CD4-positive, alpha-beta T cell treated with Interleukin-6 at 100 ng/mL for 8 hours (primary cell): ENCODE measurements at places on chromosomes 7 and 10.
A peak's percentile ranks its signal among the peaks of the same experiment; 100 is the strongest.

- DNase-seq, result no peak
Observed at GRCh38 chr10:77289790-77290189, 347.8 kb downstream of the KCNMA1 start.

- no peak for DNase-seq
Observed at GRCh38 chr7:25756601-25757000, 395.4 kb upstream of the NFE2L3 start.

DNA sequence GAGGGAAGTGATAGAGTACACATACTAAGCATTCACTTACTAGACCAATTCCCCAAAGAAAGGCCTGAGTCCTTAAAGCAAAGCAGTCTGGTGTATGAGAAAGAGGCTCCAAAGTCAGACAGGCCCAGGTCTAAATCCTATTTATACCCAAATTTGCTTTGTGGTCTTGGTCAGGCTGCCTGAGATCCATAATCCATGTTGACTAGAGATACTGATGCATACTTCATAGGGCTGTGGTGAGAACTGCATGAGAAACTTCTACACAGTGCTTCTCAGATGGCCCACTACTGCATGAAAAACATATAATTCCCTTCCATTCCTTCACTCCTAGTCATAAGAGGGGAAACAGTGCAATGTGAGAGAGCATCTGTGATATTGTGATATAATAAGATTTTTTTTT is 81.6 kb upstream of the SP4 start:
- DNase-seq, result no peak

DNA sequence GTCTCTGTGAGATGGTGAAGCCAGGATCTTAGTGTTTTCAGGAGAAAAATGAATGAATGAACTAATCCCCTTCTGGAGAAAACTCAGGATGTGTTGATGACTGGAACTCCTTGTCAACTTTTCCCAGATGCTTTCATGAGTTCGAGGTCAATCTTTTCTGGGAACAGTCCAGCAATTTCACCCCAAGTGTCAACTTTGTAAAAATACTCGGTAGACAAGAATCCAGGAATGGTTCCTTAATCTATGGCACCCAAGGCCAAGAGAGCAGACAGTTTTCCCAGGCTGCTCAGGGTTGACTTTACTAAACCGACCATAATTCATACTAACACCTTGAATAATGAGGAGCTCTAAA is 31.1 kb upstream of the LYZL1 start:
- DNase-seq, result no peak

DNA sequence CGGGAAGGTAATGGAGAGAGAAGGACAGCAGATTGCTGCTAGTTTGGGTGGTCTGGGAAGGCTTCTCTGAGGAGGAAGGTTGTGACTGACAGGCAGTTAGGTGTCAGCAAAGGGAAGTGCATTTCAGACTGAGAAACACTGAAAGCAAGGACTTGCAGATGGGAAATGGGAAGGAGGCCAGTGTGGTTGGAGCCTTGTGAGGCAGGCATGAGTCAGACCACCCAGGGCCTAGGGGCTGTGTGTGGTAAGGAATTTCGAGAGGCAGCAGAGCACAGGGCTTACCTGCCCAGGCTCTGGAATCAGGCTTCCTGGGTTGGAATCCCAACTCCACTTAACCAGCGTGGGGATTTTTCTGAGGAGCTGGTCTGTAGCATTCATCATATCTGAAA is 53.5 kb downstream of the NRF1 start:
- no peak for DNase-seq

DNA sequence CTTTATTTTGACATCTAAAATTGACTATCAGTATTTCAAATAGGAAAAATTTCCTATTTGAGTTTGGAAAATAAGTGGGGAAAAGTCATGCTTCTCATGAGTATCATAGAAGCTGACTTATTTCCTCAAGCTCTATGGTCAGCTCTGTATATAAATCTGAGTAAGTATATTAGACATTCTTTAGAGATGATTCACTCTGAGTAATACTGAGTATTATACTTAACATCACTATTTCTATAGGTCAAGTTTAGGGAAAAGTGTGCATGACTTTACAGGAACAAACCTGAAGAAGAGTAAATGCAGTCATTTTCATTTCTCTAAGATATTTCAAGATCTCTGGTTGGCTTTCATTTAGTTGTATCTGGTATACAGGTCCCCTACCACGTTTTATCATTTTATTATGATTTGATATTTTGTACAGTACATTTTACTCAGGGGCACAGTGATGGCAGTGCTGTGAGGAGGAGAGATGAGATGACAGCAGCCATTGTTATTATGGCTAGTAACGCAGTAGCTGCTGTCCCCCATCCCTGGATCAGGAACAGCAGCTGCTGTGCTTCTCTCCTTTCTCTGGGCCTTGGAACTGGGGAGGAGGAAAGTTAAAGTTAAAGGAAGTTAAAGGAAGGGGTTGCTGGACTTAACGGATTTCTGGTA is 15.2 kb downstream of the SND1 start:
- DNase-seq, result no peak

- no peak for DNase-seq
Observed at GRCh38 chr7:118082506-118082905, 101.5 kb upstream of the LSM8 start.

GRCh38 chr7:128362670-128363069 is 1.2 kb upstream of the PRRT4 start:
- no peak for DNase-seq

- DNase-seq, result no peak
Observed at GRCh38 chr7:100562195-100563099, 11.3 kb downstream of the SAP25 start.

DNA sequence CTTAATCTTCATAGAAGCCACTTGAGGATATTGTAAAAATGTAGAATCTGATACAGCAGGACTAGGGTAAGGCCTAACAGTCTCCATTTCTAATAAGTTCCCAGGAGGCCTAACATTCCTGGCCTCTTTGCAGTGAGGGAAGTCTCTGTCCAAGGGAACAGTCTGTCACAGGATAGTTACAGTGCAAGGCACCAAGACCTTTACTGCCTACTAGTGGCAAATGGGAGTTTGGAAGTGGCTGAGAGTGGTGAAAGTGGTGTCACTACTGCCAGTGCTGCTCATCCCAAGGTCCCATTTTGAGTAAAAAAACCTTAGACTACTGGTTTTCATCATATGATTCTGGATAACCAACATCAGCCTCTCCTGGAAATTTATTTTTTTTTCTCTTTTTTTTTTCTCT is 619.5 kb upstream of the SEMA3D start:
- no peak for DNase-seq

DNA sequence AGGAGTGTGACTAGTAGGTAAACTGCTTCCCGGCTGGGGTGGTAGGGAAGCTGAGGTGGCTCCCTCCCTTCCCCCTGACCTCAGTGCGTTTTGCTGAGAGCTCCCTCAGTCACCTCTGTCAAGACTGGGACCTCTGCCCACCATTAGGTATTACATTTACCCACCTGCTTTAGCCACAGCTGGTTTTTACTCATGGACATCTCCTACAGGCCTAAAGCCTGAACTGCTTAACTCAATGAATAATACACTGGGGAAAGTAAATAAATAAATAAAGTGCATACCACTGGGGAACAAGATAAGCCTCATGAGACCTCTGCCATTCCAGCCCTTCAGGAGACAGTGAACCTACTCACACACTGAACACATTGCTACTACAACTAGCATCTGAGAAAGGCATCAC is 38.9 kb upstream of the CDK13 start:
- DNase-seq, result no peak

GRCh38 chr7:35256256-35257175 is 2.6 kb upstream of the TBX20 start:
- DNase-seq, result no peak

DNA sequence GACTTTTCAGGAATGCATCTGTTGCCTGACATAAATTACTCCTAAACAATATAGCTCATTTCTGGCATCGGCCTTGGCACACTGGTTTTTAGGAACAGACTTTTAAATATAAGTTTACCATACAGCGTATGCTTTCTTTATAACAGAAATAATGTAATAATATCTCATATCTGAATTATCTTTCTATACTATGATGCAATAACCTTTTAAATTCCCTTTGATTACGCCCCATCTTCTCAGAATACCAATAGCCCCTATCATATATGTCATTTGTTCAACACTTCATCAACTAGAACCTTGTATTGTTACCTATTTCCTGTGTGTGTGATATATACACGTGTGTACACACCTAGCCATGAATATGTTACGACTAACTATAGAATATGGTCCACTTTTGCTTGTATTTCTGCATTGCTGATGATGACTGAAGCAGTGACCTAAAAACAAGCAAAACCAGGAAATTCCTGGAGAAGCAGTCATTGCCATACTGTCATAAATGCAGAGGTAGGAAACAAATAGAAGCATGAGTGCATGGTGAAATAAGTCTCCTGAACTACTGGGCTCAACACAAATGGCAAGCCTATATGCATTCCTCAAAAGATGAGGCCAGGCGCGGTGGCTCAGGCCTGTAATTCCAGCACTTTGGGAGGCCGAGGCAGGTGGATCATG is 618.4 kb upstream of the NRP1 start:
- DNase-seq, result no peak

DNA sequence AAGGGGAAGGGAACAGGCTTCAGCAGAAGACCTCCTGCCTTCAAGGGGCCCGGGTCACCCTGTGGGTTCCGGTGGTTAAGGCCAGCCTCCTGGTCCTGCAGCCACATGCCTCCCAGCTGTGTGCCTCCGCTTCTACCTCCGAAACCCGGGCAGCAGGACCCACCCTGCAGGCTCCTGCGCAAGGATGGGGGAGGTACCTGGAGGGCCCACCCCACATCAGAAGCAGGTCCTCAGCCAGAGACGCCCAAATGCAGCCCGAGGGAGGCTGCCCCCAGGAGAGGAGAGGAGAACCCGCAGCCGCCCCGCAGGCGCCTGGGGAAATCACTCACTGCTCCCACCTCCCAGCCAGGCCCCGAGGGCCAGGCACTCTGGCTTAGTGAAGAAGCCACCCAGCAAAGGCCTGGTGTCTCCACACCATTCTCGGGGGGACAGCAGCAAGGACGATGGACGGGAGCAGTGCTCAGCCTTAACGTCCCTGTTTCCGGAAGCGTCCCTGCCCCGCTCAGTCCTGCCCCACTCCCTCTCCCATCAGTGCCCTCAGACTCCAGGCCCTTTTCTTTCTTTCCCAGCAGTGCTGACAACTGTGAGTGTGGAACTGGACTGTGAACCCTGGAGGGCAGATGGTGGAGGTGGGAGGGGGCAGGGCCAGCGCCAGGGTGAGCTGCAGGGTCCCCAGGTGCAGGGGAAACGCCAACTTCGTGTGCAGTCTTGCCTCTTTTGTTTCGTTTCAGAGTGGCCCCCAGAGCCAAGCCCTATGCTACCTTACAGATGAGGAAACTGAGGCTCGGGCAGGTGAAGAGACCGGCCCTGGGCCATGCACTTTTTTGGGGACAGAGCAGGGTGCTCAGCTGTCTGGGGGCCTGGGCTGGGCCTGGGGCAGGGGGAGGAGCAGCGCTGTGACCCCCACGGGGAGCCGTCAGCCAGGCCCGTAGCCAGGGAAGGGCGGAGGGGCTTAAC is 138.0 kb downstream of the FAM53B start:
- DNase-seq, result no peak

GRCh38 chr10:73900064-73900463 is 10.9 kb upstream of the PLAU start:
- DNase-seq, result no peak

DNA sequence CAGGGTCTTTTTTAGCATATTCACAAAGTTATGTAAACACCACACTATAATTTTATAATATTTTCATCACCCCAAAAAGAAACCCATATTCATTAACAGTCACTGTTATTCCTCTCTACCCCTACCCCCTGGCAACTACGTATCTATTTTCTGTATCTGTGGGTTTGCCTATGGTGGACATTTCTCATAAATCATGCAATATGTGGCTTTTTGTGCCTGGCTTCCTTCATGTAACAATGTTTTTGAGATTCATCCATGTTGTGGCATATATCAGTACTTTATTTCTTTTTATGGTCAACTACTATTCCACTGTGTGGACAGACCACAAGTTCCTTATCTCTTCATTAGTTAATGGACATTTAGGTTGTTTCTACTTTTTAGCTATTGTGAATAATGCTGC is 59.1 kb upstream of the PAPSS2 start:
- no peak for DNase-seq

DNA sequence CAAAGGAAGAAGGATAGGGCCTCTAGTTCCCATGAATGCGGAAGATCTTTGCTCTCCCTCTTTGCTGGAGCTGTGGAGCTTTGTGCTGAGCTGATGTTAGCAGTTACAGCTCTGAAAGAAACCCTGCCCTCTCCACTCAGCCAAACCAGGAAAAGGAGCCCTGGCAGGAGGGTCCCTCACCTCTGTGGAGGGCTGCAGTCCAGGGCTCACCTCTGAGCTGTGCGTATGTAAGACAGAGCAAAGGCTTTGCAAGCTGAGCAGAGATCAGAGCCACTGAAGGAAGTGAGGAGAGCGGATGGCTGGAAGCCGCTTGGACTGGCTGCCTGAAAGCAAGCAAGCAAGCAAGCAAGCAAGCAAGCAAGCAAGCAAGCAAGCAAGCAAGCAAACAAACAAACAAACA is 84.7 kb downstream of the RAMP3 start:
- DNase-seq, result no peak

DNA sequence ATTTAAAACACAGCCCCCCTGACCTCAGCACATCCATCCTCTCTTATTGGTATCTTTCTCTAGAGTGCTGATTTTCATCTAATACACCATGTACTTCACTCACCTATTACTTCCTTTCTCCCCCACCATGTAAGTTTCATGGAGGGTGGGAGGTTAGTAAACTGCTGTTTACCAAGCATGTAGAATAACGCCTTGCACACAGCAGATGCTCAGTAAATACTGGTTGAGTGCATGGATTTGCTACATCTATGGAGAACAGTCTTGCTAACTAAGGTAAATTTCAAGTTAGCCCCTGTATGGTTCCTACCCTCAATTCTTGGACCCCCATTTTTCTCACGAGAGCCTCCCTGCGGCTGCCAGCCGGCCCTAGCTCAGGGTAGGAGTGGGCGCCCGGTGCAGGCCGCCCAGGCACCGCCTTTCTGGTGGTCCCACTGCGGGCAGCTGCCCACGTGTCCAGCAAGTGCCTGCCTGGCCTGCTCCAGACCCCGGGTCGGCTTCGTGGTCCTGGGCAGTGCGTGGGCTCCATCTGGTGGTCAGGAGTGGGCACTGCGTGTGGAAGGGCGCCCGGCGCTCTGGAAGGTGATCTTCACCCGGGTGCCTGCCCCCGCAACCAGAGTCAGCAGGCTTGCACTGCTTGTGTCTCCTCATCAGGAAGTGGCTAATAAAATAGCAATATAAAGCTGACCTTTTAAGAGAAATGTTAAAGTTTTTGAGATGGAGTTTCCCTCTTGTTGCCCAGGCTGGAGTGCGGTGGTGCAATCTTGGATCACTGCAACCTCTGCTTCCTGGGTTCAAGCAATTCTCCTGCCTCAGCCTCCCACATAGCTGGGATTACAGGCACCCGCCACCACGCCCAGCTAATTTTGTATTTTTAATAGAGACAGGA is 63.4 kb upstream of the DNAJB6 start:
- peak; percentile 56 for DNase-seq

GRCh38 chr7:151101621-151102396 is 15.5 kb downstream of the AGAP3 start:
- DNase-seq, result no peak

DNA sequence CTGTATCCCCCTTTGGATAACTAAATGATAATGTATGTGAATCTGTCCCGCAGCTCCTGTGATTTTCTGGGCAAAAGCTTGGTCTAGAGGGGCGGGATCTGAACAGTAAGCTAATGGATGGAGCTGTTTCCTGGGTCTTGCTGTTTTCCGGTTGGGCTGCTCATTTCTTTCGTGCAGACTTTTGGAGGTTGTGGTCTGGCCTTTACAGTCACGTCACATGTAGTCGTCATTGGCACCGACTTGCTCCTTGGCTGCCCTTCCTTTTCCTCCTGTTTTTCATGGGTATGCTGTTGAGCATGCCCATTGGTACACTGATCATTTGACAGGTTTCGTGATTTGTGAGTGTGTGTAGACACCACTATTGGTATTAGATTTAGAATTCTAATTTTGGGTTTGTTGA is 2.0 kb downstream of the FBH1 start:
- DNase-seq, result no peak
